Muscle of back (tissue), 13 donors: ENCODE measurements at places on chromosomes 1 and 21.

DNA sequence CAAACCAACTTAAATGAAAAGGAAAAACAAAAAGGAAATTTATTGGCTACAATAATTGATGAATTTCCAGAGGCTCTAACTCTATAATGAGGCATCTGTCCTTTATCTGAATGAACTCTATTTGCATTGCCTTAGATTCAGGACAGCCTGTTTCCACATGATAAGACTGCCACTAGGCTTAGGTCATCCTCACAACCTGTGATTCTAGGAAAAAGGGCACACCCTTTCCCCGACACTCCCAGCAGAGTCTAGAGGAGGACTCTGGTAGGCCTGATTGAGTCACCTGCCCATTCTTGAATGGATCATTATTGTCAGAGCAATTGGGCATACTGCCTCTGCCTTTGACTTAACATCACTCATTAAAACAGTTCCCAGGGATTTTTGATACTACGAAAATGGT is 262.8 kb downstream of the TPR start:
- no peak for DNase-seq

GRCh38 chr1:25896266-25896665 is 10.0 kb downstream of the STMN1 start:
- no peak for DNase-seq

DNA sequence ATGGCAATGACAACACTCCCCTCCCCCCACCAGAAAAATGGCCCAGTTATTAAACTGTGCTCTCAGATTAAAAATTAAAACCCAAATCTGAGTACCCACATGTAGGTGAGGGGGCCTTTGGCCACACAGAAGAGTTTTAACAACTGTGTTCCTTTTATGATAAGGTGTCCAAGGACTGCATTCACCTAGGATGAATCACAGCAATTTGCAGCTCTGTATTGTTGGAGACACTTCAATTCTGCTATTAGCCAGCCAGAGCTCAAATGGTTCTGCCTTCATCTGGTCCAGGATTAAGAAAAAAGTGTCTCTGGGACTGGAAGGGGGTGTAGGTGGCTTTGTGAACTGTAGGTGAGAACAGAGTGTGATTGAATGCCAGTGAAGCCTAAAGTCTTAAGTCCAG is 43.3 kb upstream of the DIRAS3 start:
- no peak for DNase-seq

DNA sequence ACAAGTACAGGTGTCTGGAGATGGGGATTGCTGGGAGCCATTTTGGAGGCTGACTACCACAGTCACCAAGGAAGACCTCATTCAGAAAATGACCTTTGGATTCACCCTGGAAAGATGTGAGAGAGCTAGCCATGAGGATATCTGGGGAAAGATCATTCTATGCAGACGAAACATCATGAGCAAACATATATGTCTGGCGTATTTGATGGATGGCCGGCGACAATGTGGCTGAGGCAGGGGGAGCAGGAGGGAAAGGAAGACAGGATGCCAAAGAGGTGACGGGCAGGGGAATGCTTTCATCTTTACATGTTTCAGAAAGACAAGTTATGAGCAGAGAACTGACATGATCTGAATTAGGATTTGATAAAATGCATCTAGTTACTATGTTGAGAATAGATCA is 61.5 kb upstream of the SOX13 start:
- DNase-seq, result no peak

DNA sequence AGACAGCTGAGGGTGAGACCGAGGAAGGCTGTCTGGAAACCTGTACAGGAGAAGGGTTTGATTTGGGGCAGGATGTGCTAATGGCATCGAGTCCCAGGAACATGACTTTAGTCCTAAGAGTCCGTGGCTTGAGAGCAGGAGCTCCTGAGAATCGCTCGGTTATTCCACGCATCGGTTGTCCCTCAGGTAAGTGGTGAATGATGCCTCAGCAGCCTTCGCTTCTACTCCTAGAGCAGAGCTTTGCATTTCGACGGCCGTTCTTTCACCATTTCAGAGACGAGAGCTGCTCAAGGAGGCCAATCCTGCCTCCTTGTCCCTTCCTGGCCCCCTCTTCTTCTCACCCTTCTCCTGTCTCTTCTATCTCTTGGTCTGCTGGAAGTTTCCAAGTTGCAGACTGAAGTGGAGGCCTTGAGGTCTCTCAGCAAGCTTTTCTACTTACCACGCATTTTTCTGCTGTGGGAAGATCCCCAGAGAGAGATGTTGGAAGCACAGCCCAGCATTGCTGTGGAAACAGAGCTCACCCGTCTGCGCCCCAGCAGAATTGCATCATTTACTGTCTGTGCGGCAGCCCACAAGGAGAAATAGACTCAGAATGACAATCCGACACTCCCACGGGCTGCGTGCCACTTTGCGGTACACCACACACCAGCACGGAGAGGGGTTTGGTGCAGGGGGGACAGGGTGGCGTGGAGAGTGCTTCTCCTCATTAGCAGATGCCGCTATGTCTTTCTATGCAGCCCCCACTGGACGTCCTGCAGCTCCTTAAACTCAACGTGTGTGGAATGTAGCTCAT is 270.7 kb upstream of the C1orf174 start:
- DNase-seq, result peak; percentile 34

DNA sequence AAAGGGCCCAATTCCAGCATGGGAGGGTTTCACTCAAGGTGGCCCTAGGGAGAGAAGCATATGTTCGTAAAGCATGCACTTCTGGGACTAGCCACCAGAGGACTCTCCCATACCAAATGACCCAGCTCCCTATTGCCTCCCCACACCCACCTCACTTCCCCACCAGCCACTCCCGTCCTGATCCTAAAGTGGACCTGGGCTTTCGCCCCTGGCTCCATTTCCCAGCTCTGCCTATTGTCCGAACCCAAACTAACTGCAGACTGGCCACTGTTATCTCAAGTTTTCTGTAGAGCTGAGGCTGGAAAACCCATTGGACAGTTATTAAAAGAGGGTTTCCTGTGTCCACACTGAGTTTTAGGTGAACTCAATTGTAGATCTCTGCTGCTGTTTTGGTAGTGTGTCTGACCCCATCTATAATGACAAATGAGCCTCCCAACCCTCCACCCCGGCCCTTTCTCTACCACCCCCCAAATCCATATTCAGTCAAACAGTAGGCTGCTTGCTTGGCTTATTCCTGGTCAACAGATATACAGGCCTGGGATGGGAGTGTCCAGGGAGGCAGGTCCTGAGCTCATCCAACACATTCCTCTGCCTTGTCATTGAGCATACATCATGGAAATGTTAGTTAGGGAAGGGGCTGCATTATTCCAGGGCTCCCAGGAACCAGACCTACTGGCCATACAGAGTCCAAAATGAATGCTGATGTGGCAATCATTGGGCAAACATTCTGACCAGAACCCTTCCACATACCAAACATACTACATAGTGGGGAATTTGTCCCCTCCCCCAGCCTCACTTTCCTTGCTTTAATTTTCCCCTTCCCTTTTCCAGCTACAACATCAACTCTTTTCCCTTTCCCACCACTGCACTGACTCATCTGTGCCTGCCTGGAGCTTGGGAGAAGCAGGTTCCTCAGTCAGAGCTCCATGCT is 59.2 kb downstream of the ABCA4 start:
- DNase-seq, result peak; percentile 64
